ENCODE measurements at places on chromosomes 7 and 10. TPM values are rescaled to one million over a fixed set of nuclear protein-coding genes. Genes with fewer than 3 reads are reported as not detected.

- H3K4me3 ChIP-seq: no peak overlapping the region
- DNase-seq: no peak
- H3K36me3 ChIP-seq: no peaks in the 10 kb centered on the region
- no peaks in the 10 kb centered on the region for H3K4me1 ChIP-seq
Observed at GRCh38 chr7:18475488-18475887, 20.1 kb upstream of the HDAC9 start.

DNA sequence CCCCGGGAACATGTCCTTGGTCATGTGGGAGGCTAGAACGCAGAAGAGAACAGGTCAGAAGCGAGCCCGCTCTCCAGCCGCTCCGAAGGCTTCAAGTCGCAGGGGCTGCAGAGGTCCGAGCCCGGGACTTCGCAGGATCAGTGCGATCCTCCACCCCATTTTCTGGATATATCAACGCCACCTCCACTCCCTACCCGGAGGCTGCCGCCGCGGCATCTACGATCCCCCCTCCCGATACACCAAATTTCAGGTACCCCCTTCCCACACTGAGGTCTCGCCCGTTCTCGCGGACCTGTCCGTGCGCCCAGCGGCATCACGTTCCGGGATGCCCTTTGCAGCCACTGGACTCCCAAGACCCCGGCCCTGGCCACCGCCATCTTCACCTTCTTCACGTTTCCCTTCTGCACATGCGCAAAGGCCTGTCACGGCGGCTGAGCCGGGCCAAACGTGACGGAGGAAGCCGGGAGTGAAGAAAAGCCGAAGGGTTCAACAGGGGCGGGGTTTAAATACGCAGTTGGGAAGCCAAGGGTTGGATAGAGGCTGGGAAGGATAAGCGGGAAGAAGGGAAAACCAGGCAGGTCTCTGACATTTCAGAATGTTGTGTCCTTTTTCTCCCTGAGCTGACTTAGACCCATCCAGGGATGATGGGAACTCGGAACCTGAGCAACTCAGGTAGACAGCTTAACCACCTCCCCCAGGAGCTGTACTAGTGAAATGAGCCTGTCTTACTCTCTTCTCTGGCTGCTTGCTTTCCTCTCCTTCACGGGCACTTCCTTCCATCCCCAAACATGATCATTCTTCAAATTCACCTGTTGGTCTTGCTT, at the start of gene NDUFB8:
NDUFB8 (minus strand) TSS at position 397 of the 824 bp plus-strand sequence; CDS start at position 377, 20 bp downstream.
- no peaks in the 10 kb centered on the region for H3K27me3 ChIP-seq
- DNase-seq: peak; percentile 80
- peaks cover 17% of the 10 kb centered on the region for H3K36me3 ChIP-seq
- peak within 1 kb of the TSS; percentile 97 for H3K4me3 ChIP-seq

DNA sequence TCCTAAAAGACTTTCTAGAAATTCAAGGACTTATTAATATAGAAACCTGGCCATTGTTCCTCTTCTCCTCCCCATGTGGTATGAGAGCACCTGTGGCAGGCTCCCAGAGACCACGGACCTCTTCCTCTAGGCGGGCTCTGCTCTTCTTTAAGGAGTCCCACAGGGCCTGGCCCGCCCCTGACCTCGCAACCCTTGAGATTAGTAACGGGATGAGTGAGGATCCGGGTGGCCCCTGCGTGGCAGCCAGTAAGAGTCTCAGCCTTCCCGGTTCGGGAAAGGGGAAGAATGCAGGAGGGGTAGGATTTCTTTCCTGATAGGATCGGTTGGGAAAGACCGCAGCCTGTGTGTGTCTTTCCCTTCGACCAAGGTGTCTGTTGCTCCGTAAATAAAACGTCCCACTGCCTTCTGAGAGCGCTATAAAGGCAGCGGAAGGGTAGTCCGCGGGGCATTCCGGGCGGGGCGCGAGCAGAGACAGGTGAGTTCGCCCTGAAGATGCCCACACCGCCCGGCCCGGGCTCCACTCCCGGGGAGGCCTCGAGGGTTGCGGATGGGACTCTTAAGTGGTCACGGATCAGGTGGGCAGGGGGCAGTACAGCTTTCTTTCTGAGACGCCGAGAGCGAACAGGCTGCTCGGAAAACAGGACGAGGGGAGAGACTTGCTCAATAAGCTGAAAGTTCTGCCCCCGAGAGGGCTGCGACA, at the start of gene SLC26A4:
SLC26A4 (plus strand) TSS at position 448 of the 700 bp plus-strand sequence. CDS start 814 bp downstream, outside the sequence.
- H3K4me1 ChIP-seq: peaks cover 21% of the 10 kb centered on the region
- peak within 1 kb of the TSS; percentile 17 for H3K4me3 ChIP-seq
- H3K36me3 ChIP-seq: no peaks in the 10 kb centered on the region
- H3K27me3 ChIP-seq: peaks cover 16% of the 10 kb centered on the region

GRCh38 chr7:98283127-98283886, 1.8 kb downstream of the BRI3 start:
- no peak for DNase-seq
- no peaks in the 10 kb centered on the region for H3K36me3 ChIP-seq
- H3K27ac ChIP-seq: no peak overlapping the region
- H3K4me1 ChIP-seq: peaks cover 39% of the 10 kb centered on the region

DNA sequence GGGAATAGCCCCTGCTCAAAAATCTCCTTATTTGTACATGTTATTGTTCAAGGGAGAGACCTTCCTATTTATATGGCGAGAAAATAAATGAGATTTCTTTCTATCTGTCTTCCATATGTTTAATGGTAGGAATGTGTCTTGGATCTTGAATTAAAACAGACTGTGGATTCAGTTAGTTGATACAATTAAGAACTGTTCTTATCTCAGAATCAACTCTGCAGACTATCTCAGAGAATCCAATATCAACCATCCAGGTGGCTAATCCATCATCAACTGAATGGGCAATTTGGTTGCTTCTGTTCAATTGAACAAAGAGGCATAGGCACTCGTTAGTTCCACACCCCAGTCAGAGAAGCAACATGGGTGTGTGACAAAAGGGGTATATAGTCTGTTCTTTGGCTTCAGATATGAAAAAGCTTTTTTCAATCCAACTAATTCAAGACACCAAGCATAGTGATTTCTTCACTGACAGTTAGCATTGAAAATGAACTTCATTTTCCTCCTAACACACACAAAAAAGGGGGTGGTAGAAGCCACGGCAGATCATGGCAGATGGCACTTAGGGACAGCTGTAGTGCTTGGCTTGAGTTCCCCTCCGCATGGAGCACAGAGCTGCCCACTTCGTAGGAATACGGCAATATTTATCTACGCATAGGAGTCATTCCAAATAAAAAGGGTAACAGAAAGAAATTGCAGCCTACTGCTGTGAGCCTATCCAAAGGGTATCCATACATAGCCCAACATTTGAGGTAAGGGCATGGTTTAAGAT, 135.9 kb downstream of the KIAA1217 start:
- no peaks in the 10 kb centered on the region for H3K36me3 ChIP-seq
- H3K4me1 ChIP-seq: no peaks in the 10 kb centered on the region
- no peaks in the 10 kb centered on the region for H3K27me3 ChIP-seq
- no peak overlapping the region for H3K27ac ChIP-seq
- H3K4me3 ChIP-seq: no peak overlapping the region
- no peak for DNase-seq

DNA sequence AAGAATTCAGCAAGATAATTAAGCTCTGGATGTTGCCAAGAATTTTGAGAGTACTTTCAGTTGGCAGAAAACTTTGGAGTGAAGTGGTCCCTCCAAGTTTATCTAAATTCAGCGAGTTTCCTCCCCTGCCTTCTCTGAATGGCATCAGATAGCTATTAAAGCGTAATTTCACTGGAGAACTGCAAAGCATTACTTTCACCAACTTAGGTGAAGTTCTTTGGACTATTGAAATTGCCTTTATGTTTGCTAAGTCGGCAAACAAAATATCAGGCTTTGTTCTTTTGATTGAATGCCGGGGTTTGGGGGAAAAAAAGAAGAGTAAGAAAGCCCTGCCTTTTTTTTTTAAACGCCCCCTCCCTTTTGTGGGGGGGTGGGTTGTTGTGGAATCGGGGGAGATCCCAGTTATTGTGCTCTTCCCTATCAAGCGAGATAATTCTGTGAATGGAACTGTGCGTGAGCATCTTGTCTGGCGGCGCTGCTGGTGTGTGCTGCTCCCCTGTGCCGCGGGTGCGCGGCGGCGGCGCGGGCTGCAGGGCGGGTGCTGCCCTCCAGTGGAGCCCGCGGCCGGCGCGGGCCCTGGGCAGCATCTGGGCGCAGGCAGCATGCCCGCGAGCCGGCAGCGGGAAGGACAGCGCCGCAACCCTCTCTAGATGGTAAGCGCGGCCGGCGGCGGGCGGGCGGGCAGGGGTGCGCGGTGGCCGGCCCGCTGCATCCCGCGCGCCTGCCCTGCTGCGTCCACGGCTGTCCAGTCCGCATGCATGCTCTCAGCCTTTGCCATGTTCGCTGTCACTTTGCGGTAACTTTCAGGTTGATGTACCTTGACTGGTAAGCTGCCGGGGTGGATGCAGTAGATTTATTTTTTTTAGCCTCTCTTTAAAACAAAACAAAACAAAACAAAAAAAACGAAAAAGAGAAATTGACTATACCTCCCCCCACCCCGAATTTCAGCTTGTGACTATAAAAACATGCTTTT, 176.5 kb downstream of the TCF7L2 start:
- peak; percentile 9 for DNase-seq
- H3K4me3 ChIP-seq: no peak overlapping the region

DNA sequence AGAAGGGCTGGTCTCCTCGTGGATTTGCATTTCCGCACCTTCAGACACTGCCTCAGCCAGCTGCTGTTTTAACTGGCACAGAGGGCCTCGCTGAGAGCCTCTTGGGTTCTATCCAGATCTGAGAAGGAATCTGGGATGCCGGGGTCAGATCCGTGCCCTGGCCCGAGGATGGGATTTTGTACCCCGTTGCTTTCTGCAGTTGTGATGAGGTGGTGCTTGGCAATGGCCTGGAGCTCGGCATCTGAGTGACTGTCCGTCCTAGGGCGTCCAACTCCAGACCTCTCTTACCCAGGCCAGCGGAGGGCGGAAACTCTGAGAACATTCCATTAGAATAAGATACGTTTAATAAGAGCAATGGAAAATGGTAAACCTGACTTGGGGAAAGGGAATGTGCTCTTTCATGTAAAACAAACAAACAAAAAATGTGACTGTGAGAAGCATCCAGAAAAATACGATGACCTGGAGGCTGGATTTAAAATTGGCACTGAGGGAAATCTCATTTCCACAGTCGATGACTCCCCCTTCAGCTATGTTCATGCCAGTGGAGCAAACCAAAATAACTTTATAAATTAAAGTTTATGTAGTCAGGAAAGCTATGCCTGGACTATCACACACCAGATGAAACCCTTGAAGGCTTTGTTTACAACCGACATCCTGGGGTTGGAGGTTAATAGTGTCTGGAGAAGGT, 39.6 kb downstream of the GRK5 start:
- H3K4me1 ChIP-seq: no peaks in the 10 kb centered on the region

DNA sequence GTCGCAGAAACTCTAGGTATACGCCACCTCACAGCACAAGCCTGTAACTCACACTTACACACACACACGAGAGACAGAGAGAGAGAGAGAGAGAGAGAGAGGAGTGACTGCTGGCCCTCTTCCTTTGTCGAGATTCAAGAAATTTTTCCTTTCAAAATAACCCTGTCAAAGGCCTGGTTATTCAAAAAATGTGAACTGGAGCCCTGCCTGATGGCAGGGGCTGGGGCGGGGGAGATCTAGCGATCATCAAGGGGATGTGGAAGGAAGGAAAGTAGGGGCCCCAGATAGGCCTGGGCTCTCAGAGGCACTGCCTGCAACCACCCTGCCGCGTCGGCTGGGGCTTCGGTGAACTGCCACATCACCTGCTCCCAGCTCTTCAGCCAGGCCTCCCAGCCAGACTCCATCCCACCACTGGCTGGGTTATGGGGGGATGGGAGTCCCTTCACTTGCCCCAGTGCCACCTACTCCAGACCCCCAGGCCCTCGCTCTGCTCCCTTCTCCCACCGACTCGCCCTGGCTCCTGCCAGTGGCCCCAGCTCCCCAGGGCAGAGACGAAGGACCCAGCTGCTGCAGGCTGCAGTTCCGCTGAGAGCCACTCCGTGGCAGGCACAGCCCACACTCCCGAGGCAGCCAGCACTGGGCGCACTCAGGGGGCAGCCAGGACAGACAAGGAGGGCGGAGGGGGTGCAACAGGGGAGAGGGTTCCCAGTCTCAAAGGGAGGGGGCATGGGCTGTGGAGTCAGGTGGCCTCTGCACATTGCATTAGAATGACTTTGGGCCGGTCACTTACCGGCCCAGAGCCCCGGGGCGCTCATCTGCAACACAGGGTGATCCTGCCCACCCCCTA, 15.3 kb downstream of the KCNH2 start:
- no peaks in the 10 kb centered on the region for H3K36me3 ChIP-seq
- peaks cover 9% of the 10 kb centered on the region for H3K4me1 ChIP-seq
- H3K27ac ChIP-seq: peak overlapping the region; percentile 76
- no peak overlapping the region for H3K4me3 ChIP-seq

- no peak overlapping the region for H3K27ac ChIP-seq
- no peaks in the 10 kb centered on the region for H3K4me1 ChIP-seq
- H3K36me3 ChIP-seq: no peaks in the 10 kb centered on the region
- no peaks in the 10 kb centered on the region for H3K27me3 ChIP-seq
- no peak for DNase-seq
- H3K4me3 ChIP-seq: no peak overlapping the region
Observed at GRCh38 chr7:20306180-20306946, 24.3 kb upstream of the ITGB8 start.

GRCh38 chr10:75972491-75973276, 541.3 kb downstream of the LRMDA start:
- no peak overlapping the region for H3K27ac ChIP-seq
- H3K4me3 ChIP-seq: no peak overlapping the region
- DNase-seq: no peak
- H3K27me3 ChIP-seq: no peaks in the 10 kb centered on the region

GRCh38 chr10:102963756-102964025, 45.6 kb downstream of the CNNM2 start:
- H3K36me3 ChIP-seq: no peaks in the 10 kb centered on the region
- H3K27me3 ChIP-seq: no peaks in the 10 kb centered on the region
- H3K4me1 ChIP-seq: no peaks in the 10 kb centered on the region

DNA sequence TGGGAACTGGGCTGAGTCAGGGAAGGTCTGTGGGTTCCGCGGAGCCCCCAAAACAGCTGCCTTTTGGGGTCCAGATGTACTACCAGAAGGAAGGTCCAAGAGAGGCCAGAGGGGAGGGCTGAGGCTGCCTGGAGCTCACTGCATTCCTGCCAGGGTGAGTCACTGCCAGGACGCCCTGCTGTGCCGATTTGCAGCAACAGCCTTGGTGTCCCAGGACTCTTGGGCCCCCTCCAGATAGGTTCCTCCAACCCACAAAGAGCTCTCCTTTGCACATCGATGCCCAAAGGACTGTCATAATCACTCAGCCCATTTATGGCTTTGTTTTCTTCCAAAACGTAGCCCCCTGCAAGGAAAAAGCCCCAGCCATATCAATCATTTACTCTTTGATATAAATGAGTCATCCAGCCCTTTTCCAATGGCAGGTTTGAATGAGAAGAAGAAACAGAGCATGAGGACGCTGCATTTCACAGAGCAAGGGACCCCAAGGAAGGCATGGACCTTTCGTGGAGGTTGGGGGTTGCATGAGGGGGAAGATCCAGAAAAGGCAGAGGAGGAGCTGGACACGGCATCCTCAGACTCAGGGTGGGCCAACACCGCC, 32.2 kb upstream of the COL13A1 start:
- no peaks in the 10 kb centered on the region for H3K36me3 ChIP-seq
- no peaks in the 10 kb centered on the region for H3K27me3 ChIP-seq
- H3K4me1 ChIP-seq: no peaks in the 10 kb centered on the region
- H3K4me3 ChIP-seq: no peak overlapping the region

The ZNF800 gene
- polyA plus RNA-seq: 51.5 TPM

The ENO4 gene
- not detected for polyA plus RNA-seq

The GPR26 gene
- polyA plus RNA-seq: not detected

The SLC13A4 gene
- polyA plus RNA-seq: not detected

The CLRN3 gene
- not detected for polyA plus RNA-seq

The MTERF1 gene
- polyA plus RNA-seq: 11.6 TPM

The PRR15 gene
- polyA plus RNA-seq: not detected

The INSYN2A gene
- not detected for polyA plus RNA-seq

The CASP7 gene
- polyA plus RNA-seq: 29.4 TPM

The BAG3 gene
- polyA plus RNA-seq: 11.3 TPM

The PIP gene
- not detected for polyA plus RNA-seq

The OR2A12 gene
- polyA plus RNA-seq: not detected

The NUTM2A gene
- polyA plus RNA-seq: not detected

All from CD8-positive, alpha-beta memory T cell (primary cell).